Placental pericyte (primary cell): ENCODE measurements at places on chromosomes 6 and 20. TPM values are rescaled to one million over a fixed set of nuclear protein-coding genes. Genes with fewer than 3 reads are reported as not detected.

Gene FILIP1
- total RNA-seq, result 0.43 and 1.3 TPM in 2 replicates

Gene COMMD7
- total RNA-seq, result 44.5 and 47.1 TPM in 2 replicates

Gene DLL1
- 0.22 and 0.86 TPM in 2 replicates for total RNA-seq

Gene RPS6KA2
- total RNA-seq, result 18.3 and 114 TPM in 2 replicates

Gene TPD52L1
- total RNA-seq, result 0.29 and 1.3 TPM in 2 replicates

Gene MCCD1
- not detected in 2 replicates for total RNA-seq

Gene LKAAEAR1
- 0.43 TPM in 1 of 2 replicates, not detected in the other for total RNA-seq

Gene OTOR
- total RNA-seq, result not detected in 2 replicates

Gene BCAS1
- total RNA-seq, result under 0.01 TPM in 1 of 2 replicates, not detected in the other

Gene FAM217A
- total RNA-seq, result not detected in 2 replicates

Gene FLRT3
- total RNA-seq, result 4.4 and 43.1 TPM in 2 replicates

Gene FRK
- total RNA-seq, result 0.29 and 0.44 TPM in 2 replicates

Gene SLC13A3
- total RNA-seq, result 1.3 and 4.6 TPM in 2 replicates

Gene RBM24
- total RNA-seq, result 0.88 and 9.3 TPM in 2 replicates

Gene TFAP2A
- total RNA-seq, result 0.22 and 2.6 TPM in 2 replicates

Gene NOX3
- total RNA-seq, result under 0.01 TPM in 1 of 2 replicates, not detected in the other

Gene GMNN
- 10.1 and 37.5 TPM in 2 replicates for total RNA-seq

Gene CST1
- total RNA-seq, result 2.0 and 75.0 TPM in 2 replicates

Gene RGS17
- total RNA-seq, result 4.6 and 12.7 TPM in 2 replicates

Gene OR2B6
- total RNA-seq, result not detected in 2 replicates

Gene SLX4IP
- 3.7 and 4.6 TPM in 2 replicates for total RNA-seq

Gene ADGRB3
- 0.29 TPM in 1 of 2 replicates, not detected in the other for total RNA-seq

Gene TNF
- under 0.01 and 0.29 TPM in 2 replicates for total RNA-seq

Gene MAP7
- total RNA-seq, result 1.0 and 1.1 TPM in 2 replicates

Gene MUC21
- not detected in 2 replicates for total RNA-seq

Gene PXDC1
- total RNA-seq, result 65.0 and 86.7 TPM in 2 replicates

Gene LAMA4
- 105 and 123 TPM in 2 replicates for total RNA-seq

Gene FAM83D
- total RNA-seq, result 1.3 and 37.2 TPM in 2 replicates

Gene ANKRD60
- total RNA-seq, result not detected in 2 replicates

Gene APOBEC2
- not detected in 2 replicates for total RNA-seq

Gene MATN4
- 0.22 TPM in 1 of 2 replicates, not detected in the other for total RNA-seq

Gene PSMB9
- total RNA-seq, result 12.9 and 25.5 TPM in 2 replicates

Gene CASS4
- total RNA-seq, result under 0.01 and 8.9 TPM in 2 replicates

Gene SCP2D1
- total RNA-seq, result not detected in 2 replicates

Gene ZCCHC3
- total RNA-seq, result 12.7 and 23.3 TPM in 2 replicates

Gene SLC12A5
- total RNA-seq, result under 0.01 TPM in 1 of 2 replicates, not detected in the other

Gene CTAGE9
- total RNA-seq, result not detected in 2 replicates

Gene SLC22A7
- total RNA-seq, result not detected in 2 replicates

Gene DOP1A
- 10.9 and 19.9 TPM in 2 replicates for total RNA-seq

Gene AIG1
- total RNA-seq, result 26.5 and 40.5 TPM in 2 replicates

Gene CAP2
- 23.6 and 35.4 TPM in 2 replicates for total RNA-seq

Gene GPLD1
- 0.14 and 0.22 TPM in 2 replicates for total RNA-seq

Gene WFDC10B
- not detected in 2 replicates for total RNA-seq

Gene KIF6
- total RNA-seq, result under 0.01 TPM in 1 of 2 replicates, not detected in the other

Gene DEFB112
- not detected in 2 replicates for total RNA-seq

Gene CCN6
- not detected in 2 replicates for total RNA-seq

Gene PNPLA1
- 0.14 TPM in 1 of 2 replicates, not detected in the other for total RNA-seq

Gene SNX9
- total RNA-seq, result 61.9 and 65.0 TPM in 2 replicates

Gene RAB22A
- total RNA-seq, result 11.2 and 20.8 TPM in 2 replicates

Gene PDYN
- not detected in 2 replicates for total RNA-seq

Gene ECT2L
- not detected in 2 replicates for total RNA-seq

Gene CITED2
- total RNA-seq, result 122 and 171 TPM in 2 replicates

Gene ZKSCAN3
- 3.3 and 3.9 TPM in 2 replicates for total RNA-seq

Gene OR2H1
- total RNA-seq, result not detected in 2 replicates

Gene IPCEF1
- under 0.01 TPM in 1 of 2 replicates, not detected in the other for total RNA-seq

Gene GCNT2
- 0.43 TPM in 1 of 2 replicates, not detected in the other for total RNA-seq
